ENCODE measurements at places on chromosomes 2 and 18.
A peak's percentile ranks its signal among the peaks of the same experiment; 100 is the strongest.

- DNase-seq = peak; percentile 76
Measured at GRCh38 chr2:74457549-74458131, 598 bp upstream of the WBP1 start.

- no peak for DNase-seq
Measured at GRCh38 chr18:56999823-57000222, 147.1 kb upstream of the BOD1L2 start.

- DNase-seq = no peak
Measured at GRCh38 chr2:216279459-216279858, 92.8 kb downstream of the MARCHF4 start.

- DNase-seq = peak; percentile 87
Measured at GRCh38 chr18:9184998-9185613, 48.5 kb downstream of the ANKRD12 start.

DNA sequence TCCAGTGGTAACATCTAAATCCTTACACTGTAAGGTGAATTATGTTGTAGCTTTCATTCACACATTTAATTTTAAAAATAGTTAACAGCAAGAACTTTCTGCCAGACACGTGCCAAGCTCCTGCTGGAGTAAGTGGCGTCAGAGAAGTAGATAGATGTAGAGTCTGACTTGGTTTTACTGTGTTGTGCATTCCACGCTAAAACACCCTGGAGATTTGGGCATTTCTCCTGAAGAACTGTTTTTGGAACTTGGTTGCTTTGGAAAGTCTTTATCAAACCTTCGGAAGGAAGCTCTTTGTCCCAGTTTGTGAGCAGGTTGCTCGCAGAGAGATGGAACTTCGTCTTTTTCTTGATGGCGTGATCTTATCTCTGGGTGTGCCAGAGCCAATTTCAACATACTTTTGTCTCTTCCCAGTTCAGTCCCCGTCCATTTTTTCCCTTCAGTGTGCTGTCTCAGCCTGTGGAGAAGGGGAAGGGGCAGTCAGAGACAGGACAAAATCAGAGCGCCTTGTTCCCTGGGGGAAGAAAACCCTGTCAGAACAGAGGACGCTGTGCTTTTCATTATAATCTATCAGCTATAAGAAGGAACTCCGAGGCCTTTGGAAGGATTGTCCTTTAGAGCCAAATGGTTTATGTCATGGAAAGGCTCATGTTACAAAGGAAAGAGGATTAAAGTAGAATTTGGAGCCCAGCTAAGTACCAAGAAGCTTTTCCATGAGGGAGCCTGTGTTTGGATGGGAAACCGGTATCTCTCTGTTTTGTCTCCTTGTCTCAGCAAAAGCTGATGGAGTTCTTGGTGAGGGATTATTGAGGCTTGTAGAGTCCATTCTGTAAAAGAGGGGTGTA is 18.9 kb downstream of the GRHL1 start:
- DNase-seq = no peak

DNA sequence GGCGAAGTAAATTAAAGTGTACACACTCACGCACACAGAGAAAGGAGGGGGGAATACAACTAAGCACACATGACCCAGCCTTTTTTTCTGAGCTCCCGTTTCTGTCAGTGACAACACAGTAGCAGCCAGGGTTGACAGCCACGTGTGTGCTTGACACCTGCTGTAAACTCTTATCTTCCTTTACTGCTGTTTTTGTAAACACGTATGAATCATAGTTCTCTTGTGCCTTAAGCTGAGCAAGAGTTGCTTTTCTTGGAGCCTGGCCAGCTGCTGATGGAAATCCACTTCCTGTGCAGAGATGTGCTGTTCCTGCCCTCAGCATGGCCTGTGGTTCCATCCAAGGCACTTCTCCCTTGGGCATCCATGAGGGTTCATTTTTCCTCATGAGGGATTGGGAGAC is 561.9 kb downstream of the GALR1 start:
- DNase-seq = peak; percentile 12

DNA sequence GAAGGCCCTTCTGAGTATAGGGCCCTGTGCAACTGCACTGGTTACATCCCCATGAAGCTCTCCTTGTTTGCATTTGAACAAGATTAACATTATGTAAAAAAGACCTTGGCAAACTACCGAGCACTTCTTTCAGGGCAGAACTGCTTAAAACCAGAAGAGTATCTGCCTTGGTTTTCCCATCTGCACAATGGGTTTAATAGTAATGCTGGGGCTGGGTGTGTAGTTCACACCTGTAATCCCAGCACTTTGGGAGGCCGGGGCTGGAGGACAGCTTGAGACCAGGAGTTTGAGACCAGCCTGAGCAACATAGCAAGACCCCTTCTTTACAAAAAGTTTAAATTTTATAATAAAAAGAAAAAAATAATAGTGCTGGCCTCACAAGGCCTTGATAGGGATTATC is 8.5 kb downstream of the PLA2R1 start:
- DNase-seq = no peak

DNA sequence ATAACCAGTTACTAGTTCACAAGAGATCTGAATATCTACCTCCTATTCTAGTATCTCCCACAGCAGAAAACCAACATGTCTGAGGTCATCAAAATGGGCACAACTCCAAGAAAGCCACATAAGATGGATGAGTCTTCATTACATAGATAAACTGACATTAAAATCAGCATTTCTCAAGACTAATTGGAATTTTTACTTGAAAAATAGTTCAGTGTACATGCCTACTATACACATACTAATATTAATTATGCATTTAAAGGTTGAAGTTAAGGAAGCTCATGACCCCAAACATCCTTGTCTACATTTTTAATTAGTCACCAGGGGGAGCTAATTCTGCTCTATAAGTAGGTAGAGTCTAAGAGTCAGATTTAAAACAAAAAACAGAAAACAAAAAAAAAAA is 41.9 kb downstream of the ZNF521 start:
- DNase-seq = peak; percentile 95

DNA sequence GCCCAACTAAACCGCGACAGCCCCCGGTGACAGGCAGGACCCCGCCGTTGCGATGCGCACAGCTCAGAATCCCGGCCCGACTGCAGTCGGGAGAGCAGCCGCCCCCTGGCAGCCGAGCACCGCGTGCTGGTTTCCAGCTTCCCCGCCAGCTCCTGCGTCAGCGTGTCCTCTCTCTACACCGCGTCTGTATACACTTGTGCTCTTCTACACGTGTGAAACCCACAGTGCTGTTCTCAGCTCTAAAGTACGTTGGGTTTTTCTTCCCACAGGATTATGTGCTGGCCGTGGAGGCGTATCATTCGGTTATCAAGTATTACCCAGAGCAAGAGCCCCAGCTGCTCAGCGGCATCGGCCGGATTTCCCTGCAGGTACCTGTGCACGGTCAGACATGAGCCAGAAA is 54.0 kb downstream of the ADI1 start:
- no peak for DNase-seq

GRCh38 chr2:191151331-191151730 is 537 bp upstream of the STAT4 start:
- no peak for DNase-seq

DNA sequence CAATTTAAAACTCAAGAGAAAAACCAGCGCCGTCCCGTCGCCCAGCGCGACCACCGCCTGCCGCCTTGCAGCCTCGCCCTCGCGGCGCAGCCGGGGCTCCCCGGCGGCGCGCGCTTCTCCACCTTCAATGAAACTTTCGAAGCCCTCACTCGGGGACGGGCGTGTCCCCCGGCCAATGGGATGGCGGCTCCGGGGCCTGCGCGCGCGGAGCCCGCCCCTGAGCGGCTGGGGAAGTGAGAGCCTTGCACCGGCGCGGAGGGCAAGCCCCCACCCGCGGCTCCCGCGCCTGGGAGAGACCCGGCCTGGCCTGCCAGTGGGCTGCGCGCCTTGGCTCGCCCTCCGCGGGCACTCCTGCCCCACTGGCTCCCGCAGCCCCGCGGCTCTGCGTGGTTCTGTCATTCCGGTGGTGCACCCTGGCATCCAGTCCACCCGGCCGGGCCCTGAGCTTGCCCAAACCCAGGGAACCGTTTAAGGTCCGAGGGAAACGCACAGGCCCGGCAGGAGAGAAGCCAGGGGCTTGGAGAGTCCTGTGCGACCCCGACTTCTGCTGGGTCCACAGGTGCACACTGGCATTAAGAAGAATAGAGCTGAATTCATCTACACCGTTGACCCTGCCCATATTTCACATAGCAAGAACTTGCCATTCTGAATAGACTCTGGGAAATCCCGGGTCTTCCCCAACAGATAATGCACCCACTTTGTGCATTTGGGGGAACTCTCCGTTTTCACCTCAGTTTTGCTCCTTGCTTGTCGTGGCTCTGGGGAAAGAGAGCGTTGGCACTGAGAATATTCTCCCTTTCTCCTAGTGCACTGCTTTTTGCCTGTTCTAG is at the start of gene PIEZO2:
TSS of gene PIEZO2 (minus strand) at position 129 of the 830 bp plus-strand sequence. CDS start 981 bp downstream, outside the sequence.
- no peak for DNase-seq

GRCh38 chr2:168928113-168928831 is 27.2 kb downstream of the G6PC2 start:
- DNase-seq = no peak

DNA sequence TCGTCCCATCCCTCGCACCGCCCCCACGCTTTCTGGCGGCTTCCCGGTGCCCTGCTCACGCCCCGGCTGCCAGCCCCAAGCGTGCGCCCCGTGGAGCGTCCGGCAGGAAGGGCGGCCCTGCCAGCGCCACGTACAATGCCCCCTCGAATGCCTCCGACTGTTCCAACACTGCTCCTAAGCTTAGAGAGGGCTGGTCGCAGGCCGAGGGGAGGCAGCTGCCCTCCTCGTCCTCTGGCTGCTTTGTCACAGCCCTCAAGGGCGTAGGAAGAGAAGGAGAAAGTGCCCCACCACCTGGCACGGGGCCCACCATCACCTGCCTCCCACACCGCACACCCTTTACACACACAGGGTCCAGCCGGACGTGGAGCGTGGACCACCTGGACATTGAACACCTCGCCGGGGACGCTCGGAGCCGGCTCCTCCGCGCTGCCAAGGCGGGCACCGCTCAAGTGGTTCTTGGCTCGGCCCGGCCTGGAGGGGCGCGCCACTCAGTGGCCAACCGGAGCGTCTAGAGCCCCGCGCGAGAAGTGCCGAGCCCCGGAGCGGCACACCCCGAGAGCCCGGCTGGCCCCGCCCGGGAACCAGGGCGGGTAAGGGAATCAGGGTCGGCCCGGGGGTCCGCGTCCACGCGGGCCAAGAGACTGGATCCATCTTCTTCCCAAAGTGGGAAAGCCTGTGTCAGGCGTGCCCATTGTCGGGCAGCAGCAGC is 830 bp downstream of the DNER start:
- DNase-seq = no peak

- peak; percentile 65 for DNase-seq
Measured at GRCh38 chr2:151823651-151824050, 4.6 kb downstream of the ARL5A start.

DNA sequence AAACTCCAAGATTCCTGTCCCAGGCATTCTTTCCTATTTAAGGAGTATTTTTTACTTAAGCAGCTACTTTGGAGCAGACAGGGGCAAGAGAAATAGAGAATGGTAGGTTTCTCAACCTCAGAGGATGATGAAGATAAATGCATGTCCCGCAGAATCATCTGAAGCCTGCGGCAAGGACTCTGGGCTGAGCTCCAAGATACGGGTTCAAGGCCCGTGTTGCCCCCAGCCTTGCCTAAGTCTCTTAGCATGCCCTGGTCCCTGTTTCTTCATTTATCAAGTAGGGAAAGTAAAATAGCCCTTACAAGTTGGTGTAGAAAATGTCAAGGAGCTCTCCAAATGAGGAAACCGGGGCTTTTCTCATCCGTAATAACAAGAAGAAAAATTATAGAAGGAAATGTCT is 214.0 kb downstream of the KLHL29 start:
- DNase-seq = no peak

DNA sequence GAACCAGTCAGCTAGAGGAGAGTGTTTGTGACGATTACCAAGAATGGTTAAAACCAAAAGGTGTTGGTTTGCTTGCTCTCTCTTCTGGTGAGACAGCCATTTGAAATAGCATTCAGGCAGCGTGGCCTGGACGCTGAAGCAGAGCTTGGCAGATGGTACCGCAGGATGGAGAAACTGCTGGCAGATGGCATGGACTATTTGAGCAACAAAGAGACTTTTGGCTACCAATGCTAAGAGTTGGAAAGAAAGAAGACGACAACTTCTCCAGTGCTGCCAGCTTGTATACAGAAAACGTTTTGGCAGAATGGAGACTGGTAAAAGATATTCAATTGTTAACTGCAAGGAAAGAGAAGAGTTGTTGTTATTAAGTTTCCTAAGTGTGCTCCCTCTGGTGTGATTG is 315.0 kb downstream of the PARD3B start:
- DNase-seq = no peak

DNA sequence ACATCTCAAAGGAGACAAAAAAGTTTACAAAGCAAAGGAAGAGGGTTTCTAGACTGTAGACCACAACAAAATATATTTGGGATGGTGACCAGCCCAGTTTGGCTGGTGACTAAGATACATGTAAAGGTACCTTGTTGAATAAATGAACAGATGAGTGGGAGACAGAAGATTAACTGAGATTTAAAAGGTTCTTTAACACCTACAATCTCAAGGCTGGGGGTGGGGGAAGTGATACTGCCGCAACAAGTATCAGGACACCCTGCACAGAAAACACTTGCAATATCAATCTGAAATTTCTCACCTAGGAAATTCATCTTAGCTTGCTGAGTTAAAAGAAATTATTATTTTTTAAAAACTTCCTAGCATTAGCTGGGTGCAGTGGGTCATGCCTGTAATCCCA is 8.3 kb downstream of the RNF149 start:
- no peak for DNase-seq

GRCh38 chr18:45997700-45998151 is 30.6 kb upstream of the EPG5 start:
- peak; percentile 56 for DNase-seq

- no peak for DNase-seq
Measured at GRCh38 chr2:24214880-24215279, 40.0 kb downstream of the FAM228A start.

GRCh38 chr18:40925071-40925541 is 1029.9 kb upstream of the PIK3C3 start:
- no peak for DNase-seq

GRCh38 chr2:52857722-52858121 is 909.9 kb upstream of the CHAC2 start:
- DNase-seq = no peak

DNA sequence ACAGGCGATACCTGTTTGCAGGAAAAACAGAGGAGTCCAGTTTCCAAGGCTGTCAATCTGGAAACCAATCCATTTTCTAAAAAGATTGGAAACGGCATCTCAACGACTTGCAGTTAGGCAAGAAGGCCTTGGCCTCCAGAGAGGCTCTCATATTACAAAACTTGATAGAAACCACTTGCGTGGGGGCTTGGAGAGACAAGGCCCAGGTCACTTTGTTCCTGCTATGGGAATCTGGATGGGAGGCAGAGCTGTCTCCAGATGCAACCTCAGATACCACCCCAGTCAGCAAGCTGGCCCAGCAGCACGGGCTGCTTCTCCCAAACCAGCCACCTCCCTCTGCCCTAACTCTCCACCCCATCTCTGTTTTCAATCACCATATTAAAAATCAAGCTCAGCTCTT is 298.8 kb downstream of the TNS1 start:
- no peak for DNase-seq

All from OCI-M1 (cell line).